Cortex of kidney (tissue), 1 donor: ENCODE measurements at places on chromosomes 16 and 17.

DNA sequence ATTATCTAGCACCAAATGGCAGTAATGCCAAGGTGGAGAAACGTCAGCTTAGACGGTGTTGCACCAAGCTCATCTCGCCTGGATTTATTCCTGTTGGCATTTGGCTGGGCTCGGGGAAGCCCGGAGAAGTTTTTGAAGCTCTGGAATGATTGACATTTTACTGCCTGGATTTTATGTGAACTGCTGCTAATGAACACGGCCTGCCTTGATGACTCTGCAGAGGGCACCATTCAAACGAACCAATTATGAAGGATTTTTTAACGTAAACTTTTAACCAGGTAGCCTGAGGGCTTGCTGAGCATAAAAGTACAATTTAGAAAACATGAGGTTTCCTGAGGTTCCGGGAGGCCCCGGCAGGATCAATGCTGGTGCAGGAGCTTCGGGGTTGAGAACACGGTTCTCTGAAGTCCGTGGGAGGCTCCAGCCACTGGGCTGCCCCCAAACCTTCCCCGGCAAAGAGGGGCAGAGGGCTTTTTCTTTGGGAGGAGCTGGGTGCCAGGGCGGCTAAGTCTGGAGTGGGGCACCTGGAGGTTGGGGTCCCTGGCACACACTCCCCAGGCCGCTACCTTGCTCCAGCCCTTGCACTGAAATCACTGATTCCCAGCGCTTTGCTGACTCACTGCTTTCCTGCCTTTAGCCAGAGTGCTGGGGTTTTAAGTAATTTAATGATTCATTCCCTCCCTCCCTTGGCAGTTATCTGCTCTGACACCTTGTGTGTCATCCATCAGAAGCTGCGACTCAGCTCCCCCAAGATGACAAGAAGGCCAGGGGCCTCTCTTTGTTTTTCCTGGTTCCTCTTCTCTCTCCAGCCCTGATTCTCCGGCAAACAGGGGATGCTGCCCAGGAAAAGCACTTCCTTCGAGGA is 161.2 kb upstream of the IRX3 start:
- no peak for DNase-seq

DNA sequence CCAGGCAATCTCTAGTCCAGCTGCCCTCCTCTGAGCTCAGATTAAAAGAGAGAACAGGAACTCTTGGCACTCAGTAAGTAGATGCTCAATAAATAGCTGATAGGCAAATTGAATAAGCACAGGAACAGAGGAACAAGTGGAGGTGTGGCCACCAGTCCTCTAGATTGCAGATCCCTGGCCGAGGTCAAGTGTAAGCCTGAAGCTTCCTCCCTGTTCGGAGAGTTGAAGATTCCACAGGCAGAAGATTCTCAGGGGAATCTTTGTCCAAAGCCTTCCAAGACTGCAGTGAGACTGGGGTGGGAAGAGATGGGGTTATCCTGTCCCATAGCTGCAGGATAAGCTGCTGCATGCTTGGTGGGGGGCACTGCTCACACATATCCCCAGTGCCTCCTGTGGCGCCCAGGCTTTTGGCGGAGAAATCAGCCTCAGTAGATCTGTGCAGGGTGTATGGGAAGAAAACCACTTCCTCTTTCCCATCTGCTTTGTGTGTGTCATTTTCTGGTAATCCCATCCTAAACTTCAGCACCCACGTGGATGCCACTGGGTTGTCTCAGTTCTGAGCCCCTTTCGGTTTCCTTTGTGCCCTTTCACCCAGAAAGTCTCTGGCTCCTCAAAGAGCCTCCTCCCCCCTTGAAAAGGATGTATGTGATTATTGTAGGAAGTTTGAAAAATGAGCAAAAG is 12.1 kb downstream of the CD300A start:
- no peak for DNase-seq

DNA sequence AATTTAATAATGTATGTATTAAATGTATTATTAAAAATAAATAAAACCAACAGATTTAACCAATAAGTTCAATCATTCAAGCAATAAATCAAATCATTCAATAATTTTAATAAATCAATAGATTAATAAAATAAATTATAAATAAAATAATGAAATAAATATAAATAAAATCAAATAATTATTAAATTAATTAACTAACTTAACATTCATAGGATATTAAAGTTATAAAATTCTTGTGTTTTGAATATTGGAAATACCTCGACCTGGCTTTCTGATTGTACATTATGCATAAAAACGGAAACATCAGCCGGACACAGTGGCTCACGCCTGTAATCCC is 182.2 kb downstream of the BANP start:
- DNase-seq, result no peak

DNA sequence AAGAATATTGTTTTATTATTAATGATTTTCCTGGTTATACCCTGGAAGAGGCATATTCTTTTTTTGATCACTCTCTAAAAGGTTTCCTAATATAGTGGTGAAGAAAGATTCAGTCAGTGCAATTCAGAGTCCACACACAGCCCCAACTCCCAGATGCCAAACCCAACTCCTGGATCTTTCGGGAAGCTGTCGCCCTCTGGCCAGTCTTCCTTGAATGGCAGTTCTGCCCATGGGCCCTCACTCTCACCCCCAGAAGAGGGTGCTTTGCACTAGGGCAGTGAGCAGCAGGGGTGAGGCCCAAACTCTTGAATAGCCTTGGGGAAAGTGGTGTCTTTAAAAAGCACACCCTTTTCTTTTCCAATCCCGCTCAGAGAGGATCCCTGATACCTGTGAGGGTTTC is 11.0 kb downstream of the KRT32 start:
- no peak for DNase-seq

GRCh38 chr16:13680021-13680889 is 239.7 kb upstream of the ERCC4 start:
- DNase-seq, result no peak

- DNase-seq, result no peak
These were observed 4.0 kb downstream of the CMTM3 start for GRCh38 chr16:66608241-66609138.

DNA sequence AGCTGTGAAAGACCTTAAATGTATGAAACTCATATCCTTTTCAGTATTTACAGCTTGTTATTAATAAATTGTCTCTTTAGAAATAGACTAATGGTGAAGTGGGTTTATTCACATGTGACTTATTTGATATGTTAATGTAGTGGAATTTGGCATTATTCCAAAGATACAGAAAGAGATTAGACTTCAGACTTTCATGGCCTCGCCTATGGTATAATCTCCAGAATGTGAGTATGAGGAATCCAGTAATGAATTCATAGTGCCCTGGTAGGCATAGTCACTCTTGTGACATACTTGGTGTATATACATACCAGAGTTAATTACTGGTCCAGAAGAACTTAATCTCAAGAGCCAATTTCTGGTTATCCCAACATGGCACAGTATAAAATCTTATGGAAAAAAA is 72.7 kb downstream of the OMG start:
- DNase-seq, result no peak

GRCh38 chr17:33056399-33057146 is 64.9 kb downstream of the SPACA3 start:
- DNase-seq, result no peak

DNA sequence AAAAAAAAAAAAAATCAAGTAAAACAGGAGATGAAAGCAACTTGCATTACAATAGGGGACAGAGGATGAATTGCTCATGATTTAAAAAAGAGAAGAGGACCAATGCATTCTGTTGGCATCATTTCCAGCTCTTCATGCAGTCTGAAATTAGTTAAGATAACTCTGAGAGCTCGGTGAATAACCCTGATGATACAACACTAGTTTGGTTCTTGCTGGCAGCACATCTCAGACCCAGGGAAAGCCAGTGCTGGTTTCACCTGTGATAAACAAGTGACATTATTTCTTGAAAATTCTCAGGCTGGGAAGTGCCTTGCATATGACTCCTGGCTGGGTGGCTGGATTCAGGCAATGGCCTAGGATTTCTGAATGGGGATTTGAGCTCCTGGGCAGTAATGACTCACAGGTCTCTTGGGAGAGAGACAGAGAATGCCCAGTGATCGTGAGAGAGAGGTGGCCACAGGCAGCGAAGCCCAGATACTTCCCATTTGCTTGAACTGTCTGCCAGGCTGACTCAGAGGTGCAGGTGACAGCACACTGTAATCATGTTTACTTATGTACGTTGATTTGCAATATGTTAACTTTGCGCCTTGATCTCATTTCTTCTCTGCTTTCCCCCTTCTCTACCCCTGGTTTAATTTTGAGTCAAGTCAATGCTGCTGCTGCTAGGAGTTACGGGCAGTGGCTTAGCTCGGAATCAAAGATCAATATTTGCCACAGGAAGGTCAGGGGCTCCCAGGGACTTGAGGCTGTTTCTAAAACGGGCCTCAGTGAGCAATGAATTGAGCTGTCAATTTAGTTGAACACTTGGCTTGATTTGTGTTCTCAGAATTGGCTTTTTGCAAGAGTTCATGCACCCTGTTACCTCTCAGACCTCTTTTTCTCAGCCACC is 27.1 kb downstream of the ARSG start:
- DNase-seq, result no peak

DNA sequence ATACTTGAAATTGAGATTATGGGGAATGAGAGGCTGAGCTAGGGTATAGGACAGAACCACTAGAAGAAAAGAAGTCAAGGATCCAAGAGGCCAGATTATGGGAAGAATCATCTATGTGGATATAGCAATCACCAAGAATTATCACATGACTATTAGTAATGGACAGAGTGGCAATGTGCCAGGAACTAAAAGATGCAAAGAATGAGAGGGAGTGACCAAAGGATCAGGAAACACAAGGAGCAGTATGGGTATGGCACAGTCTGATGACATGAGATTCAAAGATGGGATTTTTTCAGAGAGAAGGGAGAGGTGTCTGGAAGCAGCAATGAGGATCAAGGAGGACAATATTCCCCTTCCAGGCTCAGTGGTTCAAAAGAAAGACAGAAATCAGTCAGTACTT is 212.2 kb downstream of the AATF start:
- no peak for DNase-seq

- no peak for DNase-seq
These were observed 357.8 kb downstream of the GRIN2A start for GRCh38 chr16:9824200-9825068.

GRCh38 chr16:2092866-2093265 is 42.8 kb downstream of the PKD1 start:
- no peak for DNase-seq

DNA sequence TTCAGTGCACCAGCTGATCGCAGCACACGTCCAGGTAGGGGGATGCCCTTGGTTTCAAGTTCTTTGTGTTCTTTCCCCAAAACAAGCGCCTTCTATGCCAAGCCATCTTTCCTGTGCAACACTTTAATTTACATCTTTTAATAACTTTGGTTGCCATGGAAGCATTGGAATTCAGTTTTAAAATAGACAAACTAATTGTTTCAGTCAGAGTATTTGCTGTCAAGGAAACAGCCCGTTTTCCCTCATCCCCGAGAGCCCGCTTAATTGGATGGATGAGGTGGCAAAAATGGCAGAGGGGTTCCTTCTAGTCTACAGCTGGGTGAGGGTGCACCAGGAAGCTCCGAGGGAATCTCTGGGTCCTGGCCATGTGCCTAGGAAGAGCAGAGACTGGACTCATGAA is 793.7 kb upstream of the EEF2KMT start:
- DNase-seq, result no peak

GRCh38 chr16:70483426-70483825 is 29.0 kb downstream of the FCSK start:
- DNase-seq, result no peak

GRCh38 chr17:27313301-27313700 is 19.4 kb downstream of the WSB1 start:
- no peak for DNase-seq

DNA sequence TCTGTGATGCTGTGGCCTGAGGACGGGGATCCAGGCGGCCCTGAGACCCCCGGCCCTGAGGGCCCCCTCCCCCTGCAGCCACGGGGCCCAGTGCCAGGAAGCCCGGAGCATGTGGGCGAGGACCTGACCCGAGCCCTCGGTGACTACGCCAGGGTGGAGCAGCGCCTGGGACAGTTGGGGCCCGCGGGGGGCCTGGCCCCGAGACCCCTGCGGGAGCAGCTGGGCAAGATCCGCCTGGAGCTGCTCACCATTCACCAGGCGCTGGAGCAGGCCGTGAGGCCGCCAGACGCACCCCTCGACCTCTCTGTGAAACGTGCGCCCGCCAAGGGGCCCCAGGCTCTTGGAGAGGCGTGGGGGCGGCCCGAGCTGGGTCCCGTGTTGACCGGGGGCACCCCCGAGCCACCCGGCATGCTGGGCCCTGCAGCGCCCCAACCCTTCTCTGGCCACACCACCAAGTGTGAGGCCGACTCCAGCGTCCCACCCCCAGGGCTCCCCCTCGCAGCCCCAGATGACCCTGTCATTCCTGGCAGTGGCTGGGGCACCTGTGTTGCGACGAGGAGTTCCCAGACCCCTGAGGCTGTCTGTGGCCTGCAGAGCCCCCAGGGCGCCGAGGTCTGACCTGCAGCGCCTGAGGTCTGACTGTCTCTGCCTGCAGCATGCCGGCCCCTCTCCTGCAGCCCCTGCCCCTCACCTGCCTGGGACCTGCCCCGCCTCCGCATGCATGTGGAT is 2.0 kb upstream of the NHLRC4 start:
- DNase-seq, result no peak

- DNase-seq, result no peak
These were observed 7.7 kb downstream of the SALL1 start for GRCh38 chr16:51143196-51143977.

DNA sequence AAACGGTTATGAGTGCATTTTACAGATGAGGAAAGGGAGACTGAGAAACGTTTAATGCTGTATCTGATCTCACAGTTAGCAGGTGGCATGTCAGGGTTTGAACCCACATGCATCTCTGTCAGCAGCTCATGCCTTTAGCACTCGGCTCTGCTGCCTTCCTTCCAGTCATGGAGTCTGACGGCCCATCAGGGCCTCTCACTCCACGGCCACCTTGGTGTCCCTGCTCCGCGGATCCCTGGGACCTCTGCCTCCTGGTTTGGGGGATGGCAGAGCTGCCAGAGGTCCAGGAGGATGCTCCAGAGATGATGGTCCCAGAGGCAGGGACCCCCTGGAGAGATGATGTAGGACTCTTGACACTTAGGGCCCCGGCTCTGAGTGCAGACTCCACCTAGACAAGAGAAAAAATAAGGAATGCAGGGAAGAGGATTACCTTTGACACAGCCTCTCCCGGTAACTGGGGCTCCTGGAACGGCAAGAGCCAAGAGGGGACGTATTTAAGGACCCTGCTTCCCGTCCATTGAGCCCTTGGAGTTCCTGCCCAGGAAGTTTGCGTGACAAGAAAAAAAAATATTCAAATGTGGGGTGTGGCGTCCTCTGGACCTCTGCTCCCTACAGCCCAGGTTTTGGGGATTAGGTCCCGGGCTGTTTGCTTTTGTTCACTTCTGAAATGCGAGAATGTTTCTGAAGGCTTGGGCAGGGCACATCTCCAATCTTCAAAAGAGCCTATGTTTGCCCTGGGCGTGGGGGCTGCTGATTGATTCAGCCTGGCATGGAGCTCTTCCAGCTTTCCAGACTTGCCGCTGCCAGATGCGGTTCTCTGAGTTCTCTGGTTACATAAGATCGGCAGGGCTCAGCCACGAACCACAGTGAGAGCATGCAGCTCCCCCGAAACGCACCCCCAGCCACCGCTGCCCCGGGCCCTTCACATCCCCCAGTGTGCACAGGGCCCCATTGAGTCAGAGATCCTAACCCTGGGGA is at the start of gene ALDH3A1:
Gene ALDH3A1, minus strand, starts transcription at position 470 of the 978 bp plus-strand sequence. CDS start 3,169 bp downstream, outside the sequence.
- no peak for DNase-seq

GRCh38 chr16:15038689-15039088 is 17.2 kb downstream of the NTAN1 start:
- DNase-seq, result no peak

GRCh38 chr17:79950306-79950705 is 85.4 kb downstream of the TBC1D16 start:
- DNase-seq, result no peak

- DNase-seq, result no peak
These were observed 101.6 kb downstream of the AXIN2 start for GRCh38 chr17:65459677-65460347.

GRCh38 chr17:76570877-76571471 is 14.7 kb downstream of the ST6GALNAC2 start:
- DNase-seq, result no peak
